ENCODE measurements at places on chromosomes 13 and 19.
A peak's percentile ranks its signal among the peaks of the same experiment; 100 is the strongest.

- DNase-seq: peak; percentile 57
Observed at GRCh38 chr13:43776501-43777079, 10.2 kb downstream of the ENOX1 start.

- no peak for DNase-seq
Observed at GRCh38 chr13:112643759-112644459, 45.9 kb upstream of the ATP11A start.

GRCh38 chr19:35644987-35645679 lies 3.0 kb upstream of the COX6B1 start:
- peak; percentile 55 for DNase-seq

- DNase-seq: no peak
Observed at GRCh38 chr19:12015753-12016116, 19.7 kb downstream of the ZNF433 start.

GRCh38 chr13:98889419-98890085 lies 88.3 kb downstream of the DOCK9 start:
- no peak for DNase-seq

GRCh38 chr13:114145256-114145655 lies 12.8 kb upstream of the RASA3 start:
- no peak for DNase-seq

- peak; percentile 84 for DNase-seq
Observed at GRCh38 chr19:36686365-36687213, 823 bp upstream of the ZNF567 start.

GRCh38 chr19:32863841-32864240 lies 5.7 kb downstream of the SLC7A9 start:
- no peak for DNase-seq

- DNase-seq: no peak
Observed at GRCh38 chr13:39347926-39348901, 254.8 kb downstream of the LHFPL6 start.

GRCh38 chr13:81377921-81378320 lies 1037.0 kb upstream of the SPRY2 start:
- no peak for DNase-seq

- no peak for DNase-seq
Observed at GRCh38 chr19:5038631-5039271, 69.8 kb downstream of the KDM4B start.

DNA sequence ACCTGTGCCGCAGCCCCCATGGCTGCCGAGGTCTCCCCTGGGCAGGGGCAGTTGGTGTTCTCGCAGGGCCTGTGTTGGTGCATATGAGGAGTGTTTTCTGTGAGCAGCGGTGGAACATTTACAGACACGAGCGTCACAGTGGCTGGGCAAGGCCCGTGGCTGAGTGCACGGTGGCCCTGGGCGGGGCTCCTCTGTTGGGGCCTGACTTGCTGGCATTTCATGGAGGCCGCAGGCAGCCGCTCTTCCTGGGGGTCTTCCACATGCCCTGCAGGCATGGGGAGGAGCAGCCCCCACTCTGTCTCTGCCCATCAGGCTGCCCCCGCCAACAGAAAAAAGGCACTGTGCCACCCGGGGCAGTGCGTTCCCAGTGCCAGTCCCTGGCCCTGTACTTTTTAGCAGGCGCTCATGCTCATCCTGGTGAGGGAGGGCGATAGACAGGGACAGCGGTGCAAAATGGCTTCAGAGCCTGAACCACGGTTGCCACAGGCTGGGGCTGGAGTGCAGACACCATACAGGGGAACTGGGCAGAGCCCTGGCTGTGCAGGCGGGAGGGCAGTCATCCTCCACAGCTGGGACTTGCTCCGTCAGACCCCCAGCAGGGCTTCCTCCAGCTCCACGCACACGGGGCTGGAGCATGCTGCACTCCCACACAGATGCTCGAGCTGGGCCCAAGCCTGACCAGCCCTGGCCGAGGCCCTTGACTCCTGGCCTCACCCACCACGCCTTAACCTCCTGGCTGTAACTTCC lies 23.5 kb downstream of the TFDP1 start:
- no peak for DNase-seq

GRCh38 chr19:10832939-10833296 lies 3.1 kb downstream of the TMED1 start:
- no peak for DNase-seq
